HS-5 (cell line): ENCODE measurements at places on chromosomes 2 and 18.

- no peak for DNase-seq
These were observed 131.7 kb downstream of the LYPD6B start for GRCh38 chr2:149170156-149170555.

GRCh38 chr2:231795525-231796327 is 9.5 kb downstream of the COPS7B start:
- peak; percentile 63 for DNase-seq

DNA sequence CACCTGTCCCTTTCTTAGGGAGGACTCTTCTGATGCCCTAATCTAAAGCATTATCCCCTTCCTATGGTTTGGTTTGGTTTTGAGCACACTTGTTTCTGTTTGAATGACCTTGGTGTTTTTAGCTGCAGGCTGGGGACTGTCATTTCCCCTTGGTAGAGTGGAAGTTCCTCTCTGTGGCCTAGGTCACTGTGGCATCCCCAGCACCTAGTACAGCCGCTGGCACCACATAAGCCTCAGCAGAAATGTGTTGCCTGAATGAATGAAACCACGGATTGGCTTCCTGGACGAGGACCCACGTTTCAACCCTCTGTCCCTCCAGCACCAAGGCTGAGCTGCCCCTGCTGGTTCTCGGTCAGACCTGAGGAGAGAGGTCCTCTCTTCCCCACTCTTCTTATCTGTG is 159.9 kb downstream of the CTIF start:
- no peak for DNase-seq

GRCh38 chr2:106012591-106013347 is 181.3 kb downstream of the UXS1 start:
- no peak for DNase-seq

GRCh38 chr2:46179037-46179621 is 118.1 kb upstream of the EPAS1 start:
- peak; percentile 84 for DNase-seq

- DNase-seq: no peak
These were observed 3.6 kb downstream of the COL5A2 start for GRCh38 chr2:189175869-189176433.

DNA sequence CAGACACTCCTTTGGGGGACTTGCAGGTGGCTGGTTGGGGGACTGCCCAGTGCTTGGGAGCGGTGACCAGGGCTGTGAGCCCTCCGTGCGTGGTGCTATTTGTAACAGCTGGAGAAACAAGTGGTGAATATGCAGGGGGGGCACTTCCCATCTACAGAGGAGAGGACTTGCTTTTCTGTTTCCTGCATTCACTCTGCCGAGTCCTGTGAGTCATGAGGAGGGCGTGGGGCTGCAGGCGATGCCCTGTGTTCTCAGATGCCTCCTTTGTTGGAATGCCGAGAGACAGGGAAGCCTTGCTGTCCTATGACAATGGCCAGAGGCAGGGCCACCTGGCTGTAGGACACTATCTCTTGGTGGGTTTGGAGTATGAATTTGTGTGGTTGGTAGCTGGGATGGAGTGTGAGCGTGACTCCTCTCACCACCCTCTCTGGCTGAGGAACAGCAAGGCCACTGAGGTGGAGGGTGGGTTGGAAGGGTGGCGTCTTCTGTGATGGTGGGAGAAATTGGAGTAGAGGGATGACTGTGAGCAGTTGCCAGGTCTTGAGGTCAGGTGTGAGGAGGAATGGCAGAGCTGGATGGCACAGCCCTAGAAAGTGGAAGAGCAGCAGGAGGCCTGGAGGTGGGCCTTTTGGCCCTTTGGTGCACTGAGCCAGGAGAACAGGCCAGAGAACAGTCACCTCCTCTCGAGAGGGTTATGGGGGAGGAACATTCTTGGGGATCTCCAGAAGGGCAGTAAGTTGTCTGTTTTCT is 24.3 kb downstream of the FHOD3 start:
- no peak for DNase-seq

DNA sequence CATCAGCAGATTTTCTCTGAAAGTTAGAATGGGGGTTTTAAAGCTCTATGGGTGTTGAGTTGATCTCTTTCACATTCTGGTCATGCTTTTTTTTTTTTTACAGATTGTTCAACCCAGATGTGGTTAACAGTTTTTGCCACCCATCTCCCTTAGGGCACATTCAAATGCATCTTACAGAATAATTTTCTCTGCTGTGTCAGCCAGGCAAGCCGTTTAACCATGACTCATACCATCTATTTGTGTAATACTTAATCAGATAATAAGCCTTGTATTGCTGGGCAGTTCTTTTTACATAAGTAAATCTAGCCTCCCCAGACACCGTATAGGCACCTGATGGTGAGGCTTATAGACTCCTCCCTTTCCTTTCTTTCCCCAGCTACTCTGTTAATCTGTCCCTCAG is 62.0 kb downstream of the TGIF1 start:
- DNase-seq: peak; percentile 34

DNA sequence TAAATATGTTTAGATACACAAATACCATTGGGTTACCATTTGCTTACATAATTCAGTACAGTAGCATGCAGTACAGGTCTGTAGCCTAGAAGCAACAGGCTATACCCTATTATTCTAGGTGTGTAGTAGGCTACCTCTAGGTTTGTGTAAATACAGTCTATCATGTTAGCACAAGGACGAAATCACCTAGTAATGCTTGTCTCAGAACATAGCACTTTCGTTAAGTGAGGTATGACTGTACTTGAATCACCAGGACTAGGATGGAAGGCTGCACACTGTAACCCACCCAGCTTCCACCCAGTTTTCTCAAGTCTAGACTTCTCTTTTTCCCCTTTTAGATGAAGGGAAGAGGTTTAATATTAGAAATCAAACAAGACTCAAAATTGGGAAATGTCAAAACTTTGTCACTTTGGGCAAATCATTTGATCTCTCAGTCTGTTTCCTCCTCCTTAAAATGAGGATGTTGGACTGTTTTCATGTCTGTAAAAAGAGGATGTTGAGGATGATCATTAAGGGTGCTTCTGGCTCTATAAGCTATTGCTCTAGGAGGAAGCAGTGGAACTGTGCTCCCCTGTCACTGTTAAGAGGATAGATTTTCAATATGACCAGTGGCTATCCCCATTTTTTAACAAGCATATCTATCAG is 3.7 kb upstream of the SOCS6 start:
- DNase-seq: no peak

- peak; percentile 91 for DNase-seq
These were observed 27.3 kb upstream of the EVA1A start for GRCh38 chr2:75587954-75588587.

DNA sequence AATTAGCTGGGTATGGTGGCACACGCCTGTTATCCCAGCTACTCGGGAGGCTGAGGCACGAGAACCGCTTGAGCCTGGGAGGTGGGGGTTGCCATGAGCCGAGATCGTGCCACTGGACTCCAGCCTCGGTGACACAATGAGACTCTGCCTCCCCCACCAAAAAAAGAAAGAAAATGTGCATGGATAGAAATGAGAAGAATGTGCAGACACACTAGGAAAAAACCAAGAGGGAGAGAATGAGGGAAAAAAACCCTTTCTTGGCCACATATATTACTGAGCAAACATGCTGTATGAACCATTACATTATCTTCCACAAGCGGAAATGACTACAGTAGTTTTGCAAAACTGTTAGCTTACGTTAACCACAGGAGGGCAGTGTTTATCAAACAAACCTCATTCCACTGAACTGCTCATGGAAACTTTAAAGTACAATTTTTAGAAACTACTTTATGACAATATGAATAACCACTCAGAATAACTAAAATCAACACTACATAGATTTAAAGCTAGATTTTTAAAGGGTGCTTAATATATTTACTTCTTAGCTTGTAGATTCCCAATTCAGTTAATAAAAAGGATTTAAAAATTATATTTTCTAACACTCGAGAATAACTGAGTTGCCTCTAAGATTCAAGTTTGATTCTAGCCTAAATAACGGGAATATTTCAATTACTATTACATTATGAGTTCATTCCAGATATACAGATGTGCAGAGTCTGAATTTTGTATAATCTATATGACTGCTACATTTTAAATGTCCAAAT is 26.4 kb downstream of the ASXL2 start:
- DNase-seq: peak; percentile 64

DNA sequence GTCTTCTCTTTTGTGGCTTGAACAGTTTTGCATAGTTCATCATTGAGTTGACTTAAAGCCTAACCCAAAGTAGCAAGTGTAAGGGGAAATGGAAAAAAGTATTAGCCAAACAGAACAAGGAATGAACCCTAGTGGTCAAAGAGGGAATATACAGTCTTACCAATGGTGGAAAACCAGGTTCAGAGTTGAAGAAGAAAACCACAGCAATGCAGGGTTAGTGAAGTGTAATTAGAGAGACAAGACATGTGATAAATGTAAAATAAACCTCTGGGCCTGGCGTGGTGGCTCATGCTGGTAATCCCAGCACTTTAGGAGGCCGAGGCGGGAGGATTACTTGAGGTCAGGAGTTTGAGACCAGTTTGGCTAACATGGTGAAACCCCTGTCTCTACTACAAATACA is 2.4 kb downstream of the TTN start:
- no peak for DNase-seq

DNA sequence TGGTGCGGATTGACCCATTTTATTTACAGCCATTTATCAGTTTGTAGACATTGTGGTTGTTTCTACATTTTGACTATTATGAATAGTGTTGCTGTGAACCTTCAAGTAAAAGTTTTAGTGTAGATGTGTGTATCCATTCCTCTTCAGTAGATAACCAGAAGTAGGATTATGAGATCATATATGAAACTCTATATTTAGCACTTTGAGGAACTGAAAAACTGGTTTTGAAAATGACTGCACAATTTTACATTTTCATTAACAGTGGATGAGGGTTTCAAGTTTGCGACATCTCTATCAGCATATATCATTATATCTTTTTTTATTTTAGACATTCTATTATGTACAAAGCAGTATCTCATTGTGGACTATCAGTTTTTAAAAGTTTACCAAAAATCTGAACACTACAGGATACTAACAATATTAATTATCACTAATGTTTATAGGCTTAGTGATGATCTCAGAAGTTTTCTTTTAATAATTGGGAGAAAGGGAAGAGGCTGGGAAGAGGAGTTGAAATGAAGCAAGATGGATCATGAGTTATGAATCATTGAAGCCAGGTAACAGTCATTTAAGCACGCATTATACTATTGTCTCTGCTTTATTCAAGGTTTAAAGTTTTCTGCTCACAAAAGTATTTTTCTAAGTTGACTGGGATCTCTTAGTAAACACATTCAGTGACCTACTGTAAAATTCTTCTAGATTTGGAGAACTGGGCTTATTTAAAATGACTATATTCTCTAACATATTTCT is 329.0 kb upstream of the LRATD1 start:
- no peak for DNase-seq

DNA sequence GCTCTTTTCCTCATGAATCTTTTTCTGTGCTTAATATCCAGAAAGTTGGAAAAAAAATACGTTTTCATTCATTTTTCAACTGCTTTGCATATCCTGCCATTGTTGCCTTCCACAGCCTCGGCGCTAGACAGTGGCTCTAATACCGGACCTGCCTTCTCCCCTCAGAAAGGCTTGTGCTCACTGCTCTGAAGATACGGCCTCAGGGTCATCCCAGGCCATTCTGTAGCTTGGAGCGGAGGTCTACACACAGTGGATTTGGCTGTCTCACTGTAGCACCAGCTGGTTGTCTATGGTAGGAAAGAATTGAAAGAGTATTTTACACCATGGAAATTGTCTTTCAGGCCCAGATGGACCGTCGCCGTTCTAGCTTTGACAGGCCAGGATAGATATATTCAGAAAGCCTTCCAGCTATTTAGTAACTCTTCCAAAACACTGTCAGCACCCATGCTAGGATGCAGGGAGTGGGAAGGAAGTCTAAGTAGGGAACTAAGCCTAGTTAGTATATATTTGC is 242.0 kb downstream of the TMEM182 start:
- no peak for DNase-seq

- no peak for DNase-seq
These were observed 16.4 kb downstream of the TNFRSF11A start for GRCh38 chr18:62341473-62341872.

- DNase-seq: no peak
These were observed 391.0 kb downstream of the THSD7B start for GRCh38 chr2:137156221-137156844.

- DNase-seq: no peak
These were observed 5.9 kb upstream of the MAP4K3 start for GRCh38 chr2:39443009-39443408.

DNA sequence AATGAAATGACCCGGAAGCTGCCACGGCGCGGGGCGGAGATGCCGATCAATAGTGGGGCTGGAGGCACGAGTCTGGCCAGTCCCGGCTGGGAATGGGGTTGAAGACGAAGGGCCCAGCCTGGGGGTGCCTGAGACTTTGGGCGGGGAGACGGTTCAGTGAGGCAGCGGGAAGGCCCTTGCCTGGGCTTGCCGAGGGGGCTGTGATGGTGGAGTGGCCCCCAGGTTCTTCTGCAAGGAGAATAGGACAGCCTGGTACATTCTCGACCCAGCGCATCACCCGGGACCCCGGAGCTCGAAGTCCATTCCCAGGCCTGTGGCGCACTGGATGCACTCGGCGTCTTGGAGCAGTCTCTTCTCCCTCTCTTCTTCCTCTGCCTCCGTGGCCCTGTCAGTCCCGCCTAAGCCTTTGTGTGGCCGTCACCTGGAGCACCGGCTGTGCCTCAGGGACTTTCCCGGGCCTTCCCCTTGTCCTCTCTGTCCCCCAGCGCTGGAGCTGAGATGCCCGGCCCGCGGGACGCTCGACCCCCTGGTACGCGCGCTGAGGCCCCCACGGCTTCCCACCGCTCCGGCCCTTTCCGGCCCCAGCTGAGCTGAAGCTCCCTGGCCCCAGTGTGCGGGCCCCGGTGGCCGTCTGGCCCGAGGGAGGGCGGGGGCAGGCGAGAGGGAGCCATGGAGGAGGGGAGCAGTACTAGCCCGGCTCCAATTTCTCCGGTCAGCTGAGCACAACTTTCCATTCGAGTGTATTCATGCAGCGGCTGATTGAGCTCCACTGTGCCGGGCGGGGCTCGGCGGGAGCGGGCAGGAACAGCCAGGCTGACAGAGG is 8.0 kb downstream of the SIX3 start:
- DNase-seq: no peak

DNA sequence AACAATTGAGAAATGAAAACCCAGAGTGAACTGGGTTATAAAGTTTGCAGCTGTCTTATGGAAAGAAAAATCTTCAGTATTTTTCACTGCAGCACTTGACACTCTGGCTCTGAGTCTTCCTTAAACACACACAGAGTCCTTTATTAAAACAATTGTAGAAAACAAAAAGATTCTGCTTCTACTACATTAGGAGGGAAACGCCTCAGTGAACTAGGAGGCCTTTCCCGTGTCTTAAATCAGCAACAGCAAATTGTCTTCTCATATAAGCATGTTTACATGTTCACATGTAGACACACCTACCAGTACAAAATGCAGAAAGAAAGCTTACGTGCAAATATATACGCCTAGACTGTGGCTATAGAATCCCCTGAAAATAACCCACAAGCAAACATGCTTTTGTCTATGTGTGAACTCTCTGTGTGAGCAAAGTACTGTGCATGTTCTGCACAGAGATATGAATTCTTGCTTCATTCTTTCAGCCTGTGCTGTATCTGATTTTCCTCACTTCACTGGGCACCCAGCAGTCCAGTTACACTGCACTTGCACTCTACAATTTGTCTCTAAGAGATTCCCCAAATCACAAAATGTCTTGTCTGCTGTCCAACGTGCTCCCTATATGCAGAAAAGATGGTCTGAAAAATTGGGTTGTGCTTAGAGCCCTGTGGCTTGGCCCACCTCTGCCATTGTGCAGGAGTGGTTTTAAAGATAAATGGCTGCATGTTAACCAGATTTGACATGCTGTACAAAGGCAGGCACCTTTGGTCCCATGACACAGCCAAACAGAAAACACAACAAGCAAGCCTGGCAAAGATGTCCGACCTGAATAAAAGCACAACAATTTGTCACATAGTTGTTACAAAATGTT is 24.5 kb downstream of the ZEB2 start:
- DNase-seq: no peak

GRCh38 chr2:120485096-120485495 is 139.2 kb downstream of the INHBB start:
- DNase-seq: no peak
